ENCODE measurements at places on chromosomes 13 and 19. TPM values are rescaled to one million over a fixed set of nuclear protein-coding genes. Genes with fewer than 3 reads are reported as not detected.

DNA sequence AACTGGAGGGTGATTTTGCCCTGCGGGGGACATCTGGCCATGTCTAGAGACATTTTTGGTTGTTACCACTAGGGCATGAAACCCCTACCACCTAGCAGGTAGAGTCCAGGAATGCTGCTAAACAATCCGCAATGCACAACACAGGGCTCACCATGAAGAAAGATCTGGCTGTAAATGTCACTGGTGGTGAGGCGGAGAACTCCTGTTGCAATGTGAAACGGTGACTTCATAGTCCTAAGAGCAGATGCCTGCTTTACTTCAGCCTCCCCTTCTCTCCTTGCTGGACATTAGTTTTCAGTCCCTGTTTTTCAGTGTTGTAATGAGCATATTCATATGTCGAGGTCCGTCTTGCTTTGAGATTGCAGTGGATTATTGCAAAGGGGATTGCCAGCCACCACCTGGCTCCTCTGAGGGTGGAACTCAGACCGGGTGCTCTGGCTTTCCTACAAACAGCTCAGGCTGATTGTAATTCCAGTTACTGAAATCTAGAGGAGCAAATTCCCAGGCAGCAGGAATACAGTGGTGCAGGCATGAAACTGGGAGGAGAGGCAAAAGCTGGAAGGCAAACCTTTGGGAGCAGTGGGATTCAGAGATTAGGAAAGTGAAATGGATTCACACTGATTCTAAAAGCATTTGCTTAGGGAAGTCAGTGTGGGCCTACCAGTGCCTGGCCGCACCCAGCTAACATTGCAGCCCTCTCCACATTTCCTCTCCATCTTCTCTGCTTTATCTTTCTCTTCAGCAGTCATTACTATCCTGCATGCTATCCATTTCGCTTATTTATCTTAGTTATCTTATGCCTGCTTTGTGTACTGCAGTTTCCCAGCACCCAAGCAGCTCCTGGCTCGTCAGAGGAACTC is 76.1 kb upstream of the PCDH8 start:
- no peak overlapping the region for H3K27ac ChIP-seq
- H3K4me3 ChIP-seq: no peak overlapping the region
- H3K36me3 ChIP-seq: no peaks in the 10 kb centered on the region
- peaks cover 13% of the 10 kb centered on the region for H3K27me3 ChIP-seq
- no peaks in the 10 kb centered on the region for H3K4me1 ChIP-seq

The KIR3DL2 gene
- total RNA-seq: 12.5 TPM

The INSR gene
- 2.6 TPM for total RNA-seq

The BRCA2 gene
- total RNA-seq: 4.7 TPM

GRCh38 chr13:94534166-94534565 is 54.7 kb upstream of the DCT start:
- no peak overlapping the region for H3K27ac ChIP-seq
- DNase-seq: no peak

GRCh38 chr19:6393983-6394412 is 1.0 kb upstream of the GTF2F1 start:
- DNase-seq: no peak
- H3K27ac ChIP-seq: peak overlapping the region; percentile 94
- H3K4me1 ChIP-seq: no peaks in the 10 kb centered on the region
- peaks cover 12% of the 10 kb centered on the region for H3K36me3 ChIP-seq

All from T-cell (primary cell).